ENCODE measurements at places on chromosomes 2 and 18. TPM values are rescaled to one million over a fixed set of nuclear protein-coding genes. Genes with fewer than 3 reads are reported as not detected.

The SERPINB2 gene
- 0.11 TPM for total RNA-seq

The AGAP1 gene
- 25.3 TPM for total RNA-seq

The LIMS3 gene
- not detected for total RNA-seq

The GCG gene
- total RNA-seq: not detected

The DCDC2C gene
- 0.26 TPM for total RNA-seq

The MC2R gene
- not detected for total RNA-seq

Measured in A549 treated with dexamethasone at 1 μM for 4 hours (cell line).